NCI-H748 treated with DMSO at 0.1 percent for 48 hours (cell line): ENCODE measurements at places on chromosomes 3 and 15.

- DNase-seq = no peak
Measured at GRCh38 chr15:68091743-68092142, 37.6 kb downstream of the PIAS1 start.

- DNase-seq = no peak
Measured at GRCh38 chr3:117665296-117665695, 955.7 kb downstream of the TUSC7 start.

GRCh38 chr15:88284318-88284998 is 27.9 kb upstream of the NTRK3 start:
- no peak for DNase-seq

GRCh38 chr15:78509726-78510312 is 2.4 kb downstream of the HYKK start:
- no peak for DNase-seq

- no peak for DNase-seq
Measured at GRCh38 chr3:122754929-122755328, 38.7 kb downstream of the HSPBAP1 start.

GRCh38 chr3:19543212-19543841 is 390.7 kb downstream of the EFHB start:
- peak; percentile 40 for DNase-seq

GRCh38 chr3:5079761-5080160 is 42.3 kb upstream of the ARL8B start:
- no peak for DNase-seq

GRCh38 chr3:48058091-48058490 is 41.9 kb upstream of the MAP4 start:
- no peak for DNase-seq
